A673 (cell line): ENCODE measurements at places on chromosomes 4 and X. TPM values are rescaled to one million over a fixed set of nuclear protein-coding genes. Genes with fewer than 3 reads are reported as not detected.

- DNase-seq = peak; percentile 30
These were observed 70.1 kb downstream of the PRSS12 start for GRCh38 chr4:118282692-118283091.

DNA sequence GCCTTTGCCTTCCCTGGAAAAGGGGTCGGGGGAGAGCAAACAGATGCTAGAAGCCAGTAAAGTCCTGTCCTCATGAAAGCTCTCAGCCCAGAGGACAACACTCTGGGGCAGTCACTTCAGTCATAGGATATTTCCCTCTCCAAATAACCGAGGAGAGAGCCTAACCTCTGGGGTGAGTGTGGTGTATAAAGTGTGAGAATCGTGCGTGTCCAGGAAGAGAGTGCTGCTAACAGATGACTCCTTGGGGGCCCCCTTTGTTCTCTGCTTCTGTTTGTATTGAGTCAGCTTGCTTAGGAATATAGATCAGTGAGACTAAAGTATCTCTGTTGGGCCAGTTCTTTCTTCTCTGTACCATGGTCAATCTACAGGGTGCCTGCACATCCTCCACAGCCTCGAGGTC lies 247.2 kb downstream of the PALLD start:
- no peak for DNase-seq

The ARHGAP4 gene
- 43.0 and 45.7 TPM in 2 replicates for total RNA-seq

- DNase-seq = no peak
These were observed 89.3 kb upstream of the GPR34 start for GRCh38 chrX:41599507-41599906.

GRCh38 chrX:48451708-48452107 lies 18.4 kb downstream of the SLC38A5 start:
- no peak for DNase-seq

The MTMR8 gene
- not detected in 2 replicates for total RNA-seq

GRCh38 chrX:13254076-13254785 lies 65.6 kb downstream of the ATXN3L start:
- peak; percentile 10 for DNase-seq

- DNase-seq = no peak
These were observed 7.3 kb downstream of the REPS2 start for GRCh38 chrX:16953606-16954211.
